ENCODE measurements at places on chromosomes 5 and 9.
A peak's percentile ranks its signal among the peaks of the same experiment; 100 is the strongest.

- DNase-seq = peak; percentile 58
Observed at GRCh38 chr5:110477911-110478310, 248.6 kb downstream of the TMEM232 start.

- DNase-seq = peak; percentile 7
Observed at GRCh38 chr9:33315371-33315770, 25.1 kb downstream of the NFX1 start.

DNA sequence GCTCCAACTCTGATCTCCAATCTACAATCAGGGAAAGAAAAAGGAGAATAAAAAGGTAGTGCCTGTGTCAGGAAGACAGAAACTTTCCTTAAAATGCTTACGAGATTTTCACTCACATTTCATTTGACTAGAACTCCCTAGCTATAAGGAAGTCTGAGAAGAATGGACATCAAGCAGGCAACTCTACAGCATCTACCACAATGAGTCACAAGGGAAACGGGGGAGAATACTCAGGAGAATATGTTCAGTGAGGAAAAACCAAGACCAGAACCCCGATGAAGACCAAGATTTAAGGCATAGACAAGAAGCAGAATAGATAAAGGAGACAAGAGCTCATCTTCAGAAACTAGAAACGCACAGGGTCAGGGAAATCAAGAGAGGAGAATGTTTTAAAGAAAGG, 9.0 kb upstream of the SETD9 start:
- DNase-seq = peak; percentile 9

GRCh38 chr9:126160067-126160853, 166.4 kb upstream of the MVB12B start:
- DNase-seq = no peak

DNA sequence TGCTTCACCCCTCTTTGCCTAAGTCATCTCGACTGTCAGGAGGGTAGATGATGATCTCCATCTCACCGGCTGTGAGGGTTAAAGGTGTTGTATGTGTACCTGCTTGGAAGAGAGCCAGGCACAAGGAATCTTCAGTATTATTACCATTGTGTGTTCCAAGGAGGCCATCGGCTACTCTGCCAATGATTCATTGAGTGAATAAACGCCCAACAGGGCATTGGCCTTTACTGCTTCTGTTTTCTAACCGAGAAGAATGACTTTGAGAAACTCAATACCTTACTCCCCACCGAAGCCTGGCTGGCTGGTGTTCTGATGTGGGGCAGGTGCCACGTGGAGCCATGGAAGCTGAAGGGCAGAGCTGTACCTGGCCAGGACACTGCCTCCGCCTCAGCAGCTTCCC, 228.8 kb downstream of the SNX18 start:
- DNase-seq = no peak

All from AG10803 (cell line).